Stimulated activated memory B cell treated with anti-CD40 and anti-IgM and Interleukin-4, amounts not matched to agents 10 μg/mL and 1 μg/mL and 100 μg/mL, for 72 hours (primary cell): ENCODE measurements at places on chromosomes 1 and 21.

DNA sequence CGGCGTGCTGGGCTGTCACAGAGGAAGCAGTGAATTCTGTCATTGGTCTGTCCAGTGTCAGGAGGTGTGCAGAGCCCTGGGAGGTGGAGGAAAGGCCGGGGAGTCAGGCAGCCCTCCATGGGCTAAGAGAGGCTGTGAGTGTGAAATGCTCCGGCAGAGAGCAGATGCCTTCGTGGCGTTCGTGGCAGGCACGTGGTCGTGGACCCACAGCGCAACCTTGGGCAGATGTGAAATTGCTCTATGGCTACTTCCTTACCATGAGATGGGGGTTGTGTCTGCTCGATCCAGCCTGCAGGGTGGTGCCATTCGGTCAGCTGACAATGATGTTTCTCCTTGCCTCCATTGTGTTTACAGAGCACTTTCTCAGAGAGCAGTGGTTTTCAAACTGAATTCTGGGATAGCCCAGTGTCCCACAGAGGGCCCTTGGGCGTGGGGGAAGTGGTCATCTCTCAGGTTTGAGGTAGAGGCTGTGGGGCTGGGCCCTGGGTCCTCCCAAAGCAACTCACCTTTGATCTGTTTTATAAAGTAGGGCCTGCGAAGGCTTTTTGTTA lies 27.9 kb downstream of the TNFRSF1B start:
- ATAC-seq: no peak

- ATAC-seq: no peak
Measured at GRCh38 chr1:96536581-96536980, 185.0 kb upstream of the PTBP2 start.

- no peak for ATAC-seq
Measured at GRCh38 chr1:88068407-88068960, 615.6 kb upstream of the PKN2 start.

DNA sequence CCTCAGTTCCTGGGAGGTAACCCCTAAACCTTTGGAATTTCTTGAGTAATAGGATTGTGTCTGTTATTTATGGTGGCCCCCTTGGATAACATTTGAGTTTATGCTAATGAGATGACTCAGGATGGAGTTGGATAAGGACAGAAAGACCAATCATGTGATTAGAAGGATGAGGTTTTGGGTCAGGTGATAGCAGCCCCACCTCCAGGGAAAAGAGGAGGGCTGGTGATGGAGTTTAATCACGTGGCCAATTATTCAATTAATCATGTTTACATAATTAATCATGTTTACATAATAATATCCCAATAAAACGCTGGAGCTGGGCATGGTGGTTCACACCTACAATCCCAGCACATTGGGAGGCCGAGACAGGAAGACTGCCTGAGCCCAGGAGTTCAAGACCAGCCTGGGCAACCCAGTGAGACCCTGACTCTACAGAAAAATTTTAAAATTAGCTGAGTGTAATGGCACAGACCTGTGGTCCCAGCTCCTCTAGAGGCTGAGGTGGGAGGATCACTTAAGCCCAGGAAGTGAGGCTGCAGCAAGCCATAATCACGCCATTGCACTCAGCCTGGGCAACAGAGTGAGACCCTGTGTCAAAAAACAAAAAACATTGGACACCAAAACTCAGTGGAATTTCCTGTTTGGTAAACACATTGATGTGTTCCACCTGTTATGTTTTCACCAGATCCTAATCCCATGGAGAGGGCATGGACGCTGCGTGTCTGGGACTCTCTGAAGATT lies 73.3 kb downstream of the NUP210L start:
- ATAC-seq: no peak

GRCh38 chr1:168391851-168392681 lies 111.4 kb downstream of the TBX19 start:
- ATAC-seq: no peak

- no peak for ATAC-seq
Measured at GRCh38 chr1:37944816-37945215, 2.0 kb downstream of the INPP5B start.

DNA sequence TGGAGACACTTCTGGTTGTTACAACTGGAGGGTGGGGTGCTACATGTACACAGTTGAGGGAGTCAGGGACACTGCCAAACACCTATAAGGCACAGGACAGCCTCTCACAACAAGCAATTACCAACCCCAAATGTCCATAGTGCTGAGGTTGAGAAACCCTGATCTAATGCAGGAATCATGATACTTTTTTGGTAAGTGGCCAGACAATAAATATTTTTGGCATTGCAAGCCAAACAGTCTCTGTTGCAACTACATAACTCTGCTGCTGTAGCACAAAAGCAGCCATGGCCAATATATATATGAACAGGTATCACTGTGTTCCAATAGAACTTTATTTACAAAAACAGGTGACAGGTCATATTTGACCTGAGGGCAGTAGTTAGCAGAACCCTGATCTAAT lies 177.5 kb downstream of the ASTN1 start:
- ATAC-seq: no peak

- ATAC-seq: peak; percentile 3
Measured at GRCh38 chr1:31679676-31680230, 24.1 kb downstream of the COL16A1 start.

DNA sequence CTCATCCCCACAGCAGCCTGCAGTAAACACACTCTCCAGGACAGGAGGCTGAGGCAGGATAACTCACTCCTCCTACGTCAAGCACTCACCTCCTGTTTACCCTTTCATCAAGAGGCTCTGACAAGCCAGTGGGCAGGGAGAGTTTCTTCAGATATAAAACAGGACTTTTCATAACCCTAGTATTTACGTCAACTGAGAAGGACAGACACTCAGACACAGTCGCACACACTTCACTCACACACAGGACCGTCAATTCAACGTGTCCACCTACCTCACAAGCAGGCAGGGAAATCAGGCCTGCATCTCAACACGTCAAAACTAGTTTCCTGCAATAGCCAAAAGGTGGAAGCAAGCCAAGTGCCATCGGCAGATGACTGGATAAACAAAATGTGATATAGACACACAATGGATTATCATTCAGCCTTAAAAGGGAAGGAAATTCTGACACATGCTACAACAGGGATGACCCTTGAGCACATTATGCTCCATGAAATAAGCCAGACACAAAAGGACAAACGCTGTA lies 48.6 kb downstream of the ITPKB start:
- no peak for ATAC-seq

DNA sequence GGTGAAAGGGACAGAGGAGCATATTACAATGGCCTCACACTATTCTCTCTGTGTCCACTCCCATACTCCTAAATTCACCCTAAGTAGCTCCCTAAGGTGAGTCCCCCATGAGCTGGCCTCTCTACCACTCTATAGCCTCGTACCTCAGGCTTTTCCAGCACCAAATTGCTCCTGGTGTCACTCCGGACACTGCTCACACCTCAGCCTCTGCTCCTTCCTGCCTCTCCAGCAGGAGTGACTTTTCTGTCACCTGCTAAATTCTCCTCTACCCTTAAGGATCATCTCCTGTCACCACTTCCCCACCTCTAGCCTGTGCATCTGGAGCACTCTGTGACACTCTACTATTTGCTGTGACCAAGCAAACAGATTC lies 65.8 kb upstream of the CAMK1G start:
- ATAC-seq: no peak

DNA sequence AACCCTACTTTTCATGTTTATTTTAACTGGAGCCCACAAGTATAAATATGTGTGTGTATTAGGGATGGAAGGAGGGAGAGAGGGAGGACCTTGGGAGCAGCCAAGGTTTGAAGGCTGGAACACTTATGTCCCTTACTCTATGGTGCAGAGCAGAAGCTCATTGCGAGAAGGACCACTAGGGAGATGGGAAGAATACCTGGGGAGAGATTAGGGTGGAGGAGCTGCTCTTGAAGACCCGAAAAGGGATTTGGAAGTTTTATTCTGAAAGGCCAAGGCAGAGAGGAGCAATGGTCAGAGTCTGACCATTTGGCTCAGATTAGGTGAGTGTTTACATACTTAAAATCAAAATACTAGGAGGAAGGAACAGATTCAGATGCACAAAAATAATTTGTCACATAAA lies 8.1 kb downstream of the CD2 start:
- ATAC-seq: no peak

- no peak for ATAC-seq
Measured at GRCh38 chr1:25641931-25642573, 25.5 kb downstream of the MAN1C1 start.

DNA sequence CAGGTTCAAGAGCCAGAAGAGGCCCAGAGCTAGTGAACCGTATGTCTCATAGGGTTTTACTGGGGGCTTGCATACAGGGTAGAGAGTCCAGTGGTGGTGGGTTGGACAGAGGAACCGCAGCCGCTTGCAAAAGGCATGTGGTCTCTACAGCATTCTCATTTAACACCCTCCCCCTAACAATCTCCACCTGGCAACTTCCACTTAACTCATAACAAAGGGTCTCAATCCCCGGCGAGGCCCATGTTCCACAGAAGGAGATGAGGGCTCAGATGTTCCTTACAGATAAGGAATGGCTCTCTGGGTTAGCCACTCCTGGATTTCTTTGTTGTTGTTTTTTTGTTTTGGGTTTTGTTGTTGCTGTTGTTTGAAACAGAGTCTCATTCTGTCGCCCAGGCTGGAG lies 106.1 kb downstream of the APP start:
- ATAC-seq: no peak

DNA sequence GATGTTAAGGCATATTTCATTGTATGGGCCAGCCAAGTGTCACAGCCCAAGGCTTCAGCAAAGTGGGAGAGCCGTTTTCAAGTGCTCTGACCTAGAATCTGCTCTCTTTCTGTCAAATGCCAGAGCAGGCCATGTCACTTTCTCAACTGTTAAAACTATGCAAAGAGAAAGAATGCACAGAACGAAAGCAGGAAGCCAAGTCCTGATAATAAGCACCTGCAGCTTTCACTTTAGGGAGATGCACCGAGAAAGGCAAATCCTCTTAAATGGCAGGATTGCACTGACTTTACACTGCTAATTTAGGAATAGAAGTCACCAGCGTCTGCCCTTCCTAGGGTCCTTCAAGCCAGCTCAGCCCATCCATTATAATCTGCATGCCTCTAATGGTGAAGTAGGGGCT lies 49.2 kb upstream of the NTPCR start:
- ATAC-seq: no peak

- peak; percentile 61 for ATAC-seq
Measured at GRCh38 chr1:89198491-89199072, at the start of gene GBP4. Gene GBP4 (minus strand): TSS chr1:89198942. CDS start chr1:89198834, 108 bp downstream.

DNA sequence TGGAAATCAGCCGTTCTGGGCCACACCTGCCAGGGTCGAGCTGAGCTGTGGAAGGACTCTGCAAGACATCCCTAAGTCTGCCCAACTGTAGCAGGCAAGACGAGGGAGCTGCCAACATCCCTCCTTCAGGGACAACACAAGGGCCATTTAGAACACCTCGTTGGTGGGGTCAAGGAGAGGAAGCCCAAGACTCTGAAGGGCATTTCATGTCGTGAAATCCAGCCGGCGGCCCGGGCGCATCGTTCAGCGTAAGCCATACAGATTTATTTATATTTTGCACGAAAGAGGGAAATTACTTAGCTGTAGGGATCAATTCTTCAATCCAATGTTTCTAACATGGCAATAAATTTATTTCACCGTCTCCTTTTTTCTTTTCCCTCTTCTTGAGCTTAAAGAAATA lies 101.7 kb upstream of the ZC3H12A start:
- ATAC-seq: no peak

GRCh38 chr1:23286401-23286800 lies 57.7 kb downstream of the HNRNPR start:
- ATAC-seq: no peak

DNA sequence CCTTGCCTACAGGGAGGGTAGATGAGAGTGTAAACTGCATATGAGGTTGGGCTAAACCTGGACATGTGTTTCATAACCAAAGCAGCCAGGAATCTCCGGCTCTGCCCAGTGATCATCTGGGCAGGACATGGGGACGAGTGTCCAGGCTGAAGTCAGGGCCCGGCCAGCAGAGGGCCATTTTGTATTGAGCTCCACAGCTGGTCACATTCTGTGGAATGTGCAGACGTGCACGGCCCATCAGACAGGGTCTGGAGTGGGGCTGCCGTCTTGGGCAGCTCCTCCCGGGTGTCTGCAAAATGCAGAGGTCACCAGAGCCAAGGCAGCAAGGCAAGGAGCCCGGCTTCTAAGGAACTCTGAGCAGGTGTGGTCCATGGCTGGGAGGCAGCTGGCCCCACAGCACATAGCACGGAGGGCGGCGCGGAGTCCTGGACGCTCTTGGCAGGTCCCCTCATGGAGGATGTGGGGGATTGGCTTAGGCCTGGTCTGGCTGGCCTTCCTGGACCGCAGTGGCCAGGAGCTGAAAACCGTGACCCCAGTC lies 6.2 kb downstream of the LRRC3 start:
- no peak for ATAC-seq

- ATAC-seq: no peak
Measured at GRCh38 chr1:5501206-5501930, 490.9 kb downstream of the NPHP4 start.

GRCh38 chr1:233294913-233295236 lies 650 bp downstream of the PCNX2 start:
- peak; percentile 68 for ATAC-seq
